ENCODE measurements at places on chromosomes 3 and 15.

DNA sequence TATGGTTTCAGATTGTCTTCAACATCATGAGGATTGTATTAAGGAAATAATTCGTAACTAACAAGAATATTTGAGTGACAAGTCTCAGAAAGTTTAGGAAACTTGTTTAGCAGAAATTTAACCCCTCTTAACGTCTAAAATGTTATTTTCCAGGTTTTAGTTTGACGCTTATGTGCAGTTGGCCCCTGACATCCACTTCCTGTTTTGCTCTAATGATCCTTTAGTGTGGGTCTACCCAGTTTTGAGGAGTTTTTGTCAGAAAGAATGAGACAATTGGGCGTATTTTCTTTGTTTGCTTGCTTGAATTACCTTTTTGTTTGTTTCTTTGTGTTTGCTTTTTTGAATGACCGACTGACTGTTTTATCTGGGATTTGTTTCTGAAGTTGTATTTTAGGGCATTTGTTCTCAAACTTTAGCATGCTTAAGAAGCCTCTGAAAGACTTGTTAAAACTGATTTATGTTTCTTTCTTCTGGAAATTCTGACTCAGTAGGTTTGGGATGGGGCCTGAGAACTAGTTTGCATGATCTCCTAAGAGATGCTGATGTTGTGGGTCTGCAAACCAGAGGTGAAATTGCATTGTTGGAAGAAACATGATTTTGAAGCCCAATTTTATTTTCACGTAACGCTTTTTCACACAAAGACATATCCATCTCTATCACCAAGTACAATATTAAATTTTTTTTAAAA is 20.6 kb downstream of the RBMS3 start:
- no peak for DNase-seq

DNA sequence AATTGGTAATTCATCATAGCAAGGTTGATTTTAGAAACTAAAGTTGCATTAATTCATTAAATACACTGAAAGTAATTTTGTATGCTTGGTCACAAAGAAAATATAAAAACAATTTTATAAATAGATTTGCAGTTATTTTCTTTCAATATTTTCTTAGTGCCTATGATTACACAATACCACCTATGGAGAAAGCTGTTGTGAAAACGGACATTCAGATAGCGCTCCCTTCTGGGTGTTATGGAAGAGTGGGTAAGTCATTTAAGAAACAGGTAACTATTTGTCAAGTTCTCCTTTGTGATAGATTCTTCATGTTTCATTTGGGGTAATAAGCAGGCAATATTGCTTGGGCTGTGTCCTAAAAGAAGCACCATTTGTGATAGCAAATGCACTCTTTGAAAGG is 3.0 kb downstream of the DUT start:
- DNase-seq: no peak

DNA sequence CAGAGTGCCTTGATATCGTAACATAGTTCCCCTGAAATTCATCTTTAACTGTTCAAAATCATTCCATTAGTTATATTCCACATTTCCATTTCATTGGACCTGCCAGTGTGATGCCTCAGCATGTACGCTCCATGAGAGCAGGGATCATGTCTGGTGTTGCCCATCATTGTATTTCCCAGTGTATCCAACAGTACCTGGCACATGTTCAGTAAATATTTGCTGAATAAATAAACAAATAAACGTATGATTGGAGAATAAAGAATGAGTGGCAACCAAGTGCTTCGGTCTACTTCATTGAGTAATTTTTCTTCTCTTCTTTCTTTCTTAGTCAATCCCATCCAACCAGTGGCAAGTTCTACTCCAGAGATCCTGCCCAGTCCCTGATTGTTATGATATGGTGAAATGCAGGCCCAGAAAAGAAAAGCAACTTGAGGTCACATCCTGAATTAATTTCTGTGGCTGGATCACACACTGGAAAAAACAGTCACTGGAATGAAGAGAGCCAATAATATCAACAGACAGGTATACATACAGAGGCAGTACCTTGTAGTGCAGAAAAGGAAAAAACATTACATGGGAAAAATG is 101.2 kb downstream of the PLCH1 start:
- DNase-seq: no peak

DNA sequence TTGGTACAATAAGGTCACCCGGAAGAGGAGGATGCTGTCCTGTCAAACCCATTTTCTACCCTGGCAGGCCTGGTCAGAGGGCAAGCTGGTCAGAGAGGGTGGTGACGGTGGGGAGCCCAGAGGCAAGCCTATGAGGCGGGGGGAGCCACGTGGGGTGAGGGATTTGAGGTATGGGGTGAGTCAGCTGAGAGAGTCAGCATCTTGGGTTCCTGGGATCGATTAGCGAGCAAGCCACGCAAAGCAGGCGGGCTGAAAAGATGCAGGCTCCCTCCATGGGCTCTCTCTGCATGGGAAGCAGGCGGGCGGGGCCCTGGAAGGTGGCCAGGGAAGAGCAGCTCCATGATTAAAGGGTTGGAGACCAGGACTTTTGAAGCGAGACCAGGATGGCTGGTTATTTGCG is 48.1 kb downstream of the MAGEF1 start:
- no peak for DNase-seq

- DNase-seq: no peak
Measured at GRCh38 chr3:115099986-115100571, 47.0 kb downstream of the ZBTB20 start.

GRCh38 chr3:179668429-179668828 is 15.6 kb downstream of the USP13 start:
- no peak for DNase-seq

DNA sequence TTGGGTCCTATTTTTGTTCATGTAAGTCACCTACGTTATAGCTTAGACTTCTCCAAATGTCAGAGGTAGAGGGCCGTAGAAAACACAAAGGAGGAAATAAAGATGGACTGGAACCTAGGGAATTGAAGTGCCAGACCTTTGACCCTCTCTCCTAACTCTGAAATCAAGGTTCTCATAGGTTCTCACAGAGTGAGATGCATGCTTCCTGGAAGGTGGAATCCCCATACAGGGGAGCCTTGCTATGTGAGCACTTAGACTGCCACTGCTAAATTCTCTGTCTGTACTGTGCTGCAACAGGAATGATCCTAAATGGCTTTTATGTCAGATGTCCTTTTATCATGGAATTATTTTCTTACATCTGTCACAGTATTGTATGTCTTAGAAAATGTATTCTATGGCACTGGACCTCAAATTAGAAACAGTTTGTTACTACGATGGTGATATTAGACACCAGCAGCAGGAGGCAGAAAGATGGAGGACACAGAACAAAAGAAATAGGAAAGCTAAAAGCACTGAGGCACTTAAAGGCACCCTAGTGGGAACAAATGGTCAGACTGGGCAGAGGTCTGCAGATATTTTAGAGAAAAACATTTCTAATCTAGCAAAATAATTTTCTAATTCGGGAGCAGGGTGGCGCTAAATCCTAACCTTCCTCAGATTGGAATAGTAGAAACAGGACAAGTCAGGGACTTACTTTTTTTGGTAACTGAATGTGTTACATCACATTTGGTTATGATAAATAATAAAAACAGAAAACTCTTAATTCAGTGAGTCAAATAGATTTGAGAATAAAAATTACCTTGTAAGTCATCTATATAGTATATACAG is 60.2 kb upstream of the CDAN1 start:
- no peak for DNase-seq

- DNase-seq: no peak
Measured at GRCh38 chr3:194711913-194712312, 26.2 kb downstream of the FAM43A start.

GRCh38 chr15:59654046-59654445 is 3.3 kb downstream of the GTF2A2 start:
- DNase-seq: no peak

DNA sequence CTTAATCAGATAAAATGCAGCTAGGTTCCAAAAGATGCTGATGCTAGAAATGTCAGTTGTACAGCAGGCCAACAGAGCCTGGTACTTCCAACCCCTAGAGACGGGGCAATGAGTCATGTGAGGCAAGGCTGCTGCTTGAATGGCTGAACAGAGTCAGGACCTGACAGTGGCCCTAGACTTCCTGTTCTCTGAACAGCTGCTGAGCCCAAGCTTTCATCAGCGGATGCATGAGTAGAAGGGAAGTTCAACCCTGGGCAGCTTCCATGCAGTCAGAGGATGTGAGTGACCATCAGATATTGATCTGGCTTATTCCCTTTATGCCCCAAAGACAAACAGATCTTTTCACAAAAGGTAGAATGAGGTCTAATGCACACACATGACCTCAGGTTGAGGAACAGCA is 282.9 kb upstream of the COL8A1 start:
- DNase-seq: no peak

GRCh38 chr15:60673918-60674558 is 195.1 kb upstream of the ICE2 start:
- peak; percentile 69 for DNase-seq

DNA sequence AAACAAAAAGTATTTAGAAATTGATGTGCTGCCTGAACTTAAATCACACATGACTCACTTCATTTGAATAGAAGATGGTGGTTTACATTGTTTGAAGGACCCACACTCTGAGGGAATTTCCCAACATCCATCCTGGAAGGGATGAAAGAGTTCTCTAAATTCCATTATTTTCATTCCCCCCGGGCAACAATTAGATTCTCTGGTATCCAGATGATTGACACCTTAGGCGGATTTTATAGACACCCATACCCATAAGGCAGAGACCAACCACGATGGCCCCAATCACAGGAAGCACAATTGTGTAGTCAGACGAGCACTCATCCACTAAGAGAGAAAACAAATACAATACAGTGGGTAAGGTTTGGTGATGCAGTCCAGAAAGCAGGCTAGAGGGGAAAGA is 24.6 kb upstream of the MCCC1 start:
- DNase-seq: no peak

DNA sequence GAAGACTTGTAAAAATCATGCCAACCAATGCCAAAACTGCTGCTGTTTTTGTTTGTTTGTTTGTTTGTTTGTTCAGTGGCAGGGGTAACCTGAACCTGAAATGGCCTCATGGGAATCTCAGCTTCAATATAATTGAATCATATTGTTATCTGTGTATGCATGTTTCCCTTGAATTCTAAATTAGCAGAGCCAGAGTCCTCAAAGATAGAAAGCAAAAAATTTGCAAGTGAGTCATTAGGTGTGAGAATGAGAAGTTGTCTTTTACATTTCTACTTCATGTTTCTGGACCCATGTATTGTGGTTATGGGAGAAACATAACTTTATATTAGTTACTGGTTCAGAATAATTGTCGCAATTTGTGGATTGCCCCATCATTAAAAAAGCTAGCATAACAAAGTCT is 249.2 kb downstream of the DOCK3 start:
- no peak for DNase-seq

DNA sequence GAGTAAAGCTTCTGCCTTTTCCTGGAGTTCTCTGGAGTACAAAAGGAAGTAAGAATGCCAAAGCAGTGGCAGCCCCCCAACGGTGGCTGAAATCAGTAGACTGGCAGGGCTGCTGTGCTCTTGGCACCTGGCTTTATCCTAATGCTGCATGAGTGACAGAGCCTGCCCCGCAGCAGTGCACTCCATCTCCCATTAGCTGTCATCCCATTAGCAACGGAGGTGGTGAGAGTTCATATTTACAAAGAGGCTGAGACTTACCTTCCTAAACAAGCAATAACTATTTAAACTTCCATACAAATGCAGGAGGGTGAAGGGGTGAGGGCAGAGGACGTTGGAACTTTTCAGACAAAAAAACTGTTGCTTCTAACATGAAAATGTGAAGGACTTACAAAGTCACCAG is 51.9 kb downstream of the SERPINI1 start:
- no peak for DNase-seq

DNA sequence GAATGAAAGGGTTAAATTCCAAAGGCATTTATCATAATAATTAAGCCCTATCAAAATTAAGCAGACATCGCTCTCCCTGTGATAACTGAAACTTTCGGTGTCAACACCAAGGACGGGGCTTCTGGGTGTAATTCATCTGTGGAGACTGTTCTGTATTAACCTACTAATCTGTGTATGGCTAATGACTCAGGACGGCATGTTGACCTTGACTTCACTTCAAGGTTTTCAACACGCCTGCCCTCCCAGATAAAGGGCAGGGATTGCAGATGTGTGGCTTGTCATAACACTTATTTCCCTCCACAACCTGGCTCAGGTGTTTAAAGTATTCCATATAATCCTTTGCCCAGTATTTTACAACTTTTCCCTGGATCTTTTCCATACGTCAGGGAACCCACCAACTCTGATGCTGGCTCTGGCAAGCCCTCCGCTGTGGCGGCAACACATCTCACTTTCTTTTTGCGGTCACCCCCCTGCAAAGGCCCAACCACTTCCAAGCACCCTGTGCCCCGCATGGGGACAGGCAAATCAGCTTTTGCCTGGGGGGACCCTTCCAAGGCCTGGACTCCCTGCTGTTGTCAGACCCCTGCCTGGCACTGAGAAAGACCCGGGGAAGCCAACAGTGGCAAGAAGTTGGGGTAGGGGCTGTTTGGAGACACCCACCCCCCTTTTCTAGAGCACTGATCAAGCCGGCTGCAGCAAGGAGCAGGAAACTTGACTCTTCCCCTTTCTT is 93.2 kb upstream of the MEF2A start:
- DNase-seq: no peak

DNA sequence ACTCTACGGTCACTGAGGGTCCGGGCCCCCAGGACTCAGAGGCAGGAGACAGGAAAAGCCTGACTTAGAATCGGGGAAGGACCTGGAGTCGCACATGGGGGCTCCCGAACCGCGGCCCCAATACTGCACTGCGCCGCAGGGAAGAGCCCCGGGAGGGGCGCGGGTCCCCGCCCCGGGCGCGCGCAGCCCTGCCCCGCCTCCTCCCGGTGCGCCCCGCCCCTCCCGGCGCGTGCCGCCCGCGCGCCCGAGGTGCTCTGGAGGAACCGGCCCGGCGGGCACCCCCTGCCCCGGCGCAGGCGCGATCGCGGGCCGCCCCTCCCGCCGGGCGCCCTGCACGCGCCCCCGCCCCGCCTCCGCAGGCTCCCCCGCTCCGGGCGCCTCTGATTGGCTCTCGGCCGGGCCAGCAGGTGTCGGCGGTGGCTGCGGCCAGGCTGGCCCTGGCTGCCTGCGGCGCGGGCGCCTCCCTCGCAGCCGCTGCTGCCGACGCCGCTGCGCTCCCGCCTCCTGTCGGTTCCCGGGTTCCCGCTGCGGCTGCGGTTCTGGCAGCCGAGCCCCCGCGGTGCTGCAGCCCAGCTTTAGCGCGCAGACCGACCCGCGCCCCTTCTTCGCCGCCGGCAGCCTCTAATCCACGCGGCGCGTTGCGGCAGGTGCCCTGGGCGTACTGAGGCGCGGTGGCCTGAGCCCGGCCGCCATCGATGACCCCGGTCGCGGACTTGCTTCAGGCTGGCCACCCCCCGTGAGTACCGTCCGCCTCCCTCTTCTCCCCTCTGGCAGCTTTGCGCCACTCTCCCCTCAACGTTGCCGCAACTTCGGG is at the start of gene MYRIP:
Gene MYRIP (plus strand): TSS at position 429 of the 814 bp plus-strand sequence. CDS start 91,208 bp downstream, outside the sequence.
- DNase-seq: no peak

- no peak for DNase-seq
Measured at GRCh38 chr3:98984024-98984423, 82.5 kb upstream of the DCBLD2 start.

- DNase-seq: no peak
Measured at GRCh38 chr15:99507504-99508310, 58.1 kb upstream of the MEF2A start.

DNA sequence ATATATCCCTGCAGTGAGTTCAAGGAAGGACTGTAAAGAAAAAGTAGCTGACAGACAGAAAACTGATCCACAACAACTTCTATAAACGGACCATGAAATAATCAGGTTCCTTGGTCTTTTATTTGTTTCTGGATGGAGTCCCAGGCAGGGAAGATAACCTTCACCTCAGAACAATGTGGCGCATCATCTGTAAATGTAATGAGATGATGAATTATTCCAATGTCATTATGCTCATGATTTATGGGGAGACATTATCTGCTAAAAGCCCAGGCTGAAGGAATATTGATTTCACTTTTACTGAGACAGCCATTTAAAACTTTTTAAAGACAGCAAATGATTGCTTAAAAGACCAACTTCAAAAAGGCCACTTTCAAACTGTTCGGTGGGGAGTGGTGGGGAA is 354.9 kb upstream of the ADAMTS9 start:
- DNase-seq: no peak
